Stimulated activated CD8-positive, alpha-beta memory T cell treated with anti-CD3 and anti-CD28 coated beads, Interleukin-2, amount 100 ng/mL, for 1 hour (primary cell): ENCODE measurements at places on chromosomes 5 and 9.

DNA sequence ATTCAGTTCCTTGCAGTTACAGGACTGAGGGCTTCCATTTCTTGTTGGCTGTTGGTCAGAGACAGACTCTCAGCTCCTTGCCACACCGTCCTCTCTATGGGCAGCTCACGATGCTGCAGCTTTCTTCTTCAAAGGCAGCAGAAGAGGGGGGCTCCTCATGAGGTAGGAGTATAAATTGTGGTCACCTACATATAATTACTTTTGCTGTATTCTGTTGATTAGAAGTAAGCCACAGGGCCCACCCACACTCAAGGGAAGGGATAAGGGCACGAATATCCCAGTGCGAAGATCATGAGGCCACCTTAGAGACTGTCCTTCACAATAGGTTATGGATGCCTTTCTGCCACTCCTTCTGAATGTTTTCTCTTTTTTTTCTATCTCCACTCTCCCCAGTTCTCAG is 43.7 kb upstream of the OSMR start:
- DNase-seq: no peak

GRCh38 chr9:79131824-79132377 is 439.9 kb upstream of the TLE4 start:
- DNase-seq: no peak

DNA sequence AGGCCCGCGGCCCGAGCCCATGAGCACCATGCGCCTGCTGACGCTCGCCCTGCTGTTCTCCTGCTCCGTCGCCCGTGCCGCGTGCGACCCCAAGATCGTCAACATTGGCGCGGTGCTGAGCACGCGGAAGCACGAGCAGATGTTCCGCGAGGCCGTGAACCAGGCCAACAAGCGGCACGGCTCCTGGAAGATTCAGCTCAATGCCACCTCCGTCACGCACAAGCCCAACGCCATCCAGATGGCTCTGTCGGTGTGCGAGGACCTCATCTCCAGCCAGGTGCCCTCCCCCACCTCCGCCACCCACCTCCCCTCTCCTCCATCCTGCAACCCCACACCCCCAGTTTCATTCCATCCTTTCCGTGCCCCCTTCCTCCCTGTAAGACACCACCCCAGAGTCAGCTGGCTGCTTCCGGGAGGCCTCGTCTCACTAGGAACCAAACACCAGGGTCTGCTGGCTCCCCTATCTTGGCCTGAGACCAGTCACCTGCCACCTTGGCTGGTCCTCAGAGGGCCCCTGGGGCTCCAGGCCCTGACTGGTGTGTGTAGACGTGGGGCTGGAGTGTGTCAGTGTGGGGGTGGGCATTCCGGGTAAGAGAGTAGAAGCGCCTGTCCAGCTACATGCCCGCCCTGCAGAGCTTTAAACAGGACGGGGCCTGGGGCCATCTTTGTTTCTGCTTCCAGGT is 655 bp downstream of the GRIN1 start:
- DNase-seq: no peak

DNA sequence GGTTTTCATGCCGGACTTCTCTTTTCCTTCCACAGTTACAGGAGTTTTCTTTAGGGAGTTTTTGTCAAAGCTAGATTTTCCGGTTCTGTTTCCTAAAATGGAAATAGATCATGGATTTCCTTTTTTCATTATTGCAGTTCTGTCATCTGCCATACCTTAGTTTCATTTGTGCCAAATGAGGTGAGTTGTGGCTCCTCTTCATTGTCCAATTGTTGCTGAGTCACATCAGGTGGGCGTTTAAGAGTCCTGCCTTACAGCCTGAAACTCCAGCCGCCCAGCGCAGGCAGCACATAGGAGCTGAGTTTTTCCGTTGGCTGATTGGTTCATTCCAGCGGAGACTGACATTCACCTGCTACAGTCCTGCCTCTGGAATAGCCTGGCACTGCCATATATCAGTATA is 14.1 kb downstream of the SLC25A25 start:
- no peak for DNase-seq

DNA sequence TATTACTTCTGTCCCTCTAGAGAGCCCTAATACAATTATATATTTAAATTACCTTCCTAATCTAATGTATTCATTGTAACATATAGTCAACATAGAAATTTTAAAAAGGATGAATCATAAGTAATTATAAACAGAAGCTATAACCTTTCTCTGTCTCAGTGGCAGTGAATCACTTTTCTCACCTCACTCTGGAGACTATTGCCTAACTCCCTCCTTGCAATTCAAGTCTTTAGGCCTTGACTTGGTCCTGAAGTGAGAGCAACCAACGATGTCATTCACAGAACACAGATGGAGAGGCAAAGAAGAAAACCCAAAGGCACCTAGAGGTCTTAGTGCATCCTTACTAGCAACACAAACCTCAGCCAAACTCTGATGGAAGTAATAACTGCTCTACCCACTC is 133.3 kb upstream of the DPYSL3 start:
- no peak for DNase-seq

- DNase-seq: no peak
Observed at GRCh38 chr5:177483994-177484901, 10.8 kb upstream of the DBN1 start.

GRCh38 chr5:74888117-74888516 is 21.9 kb upstream of the FAM169A start:
- no peak for DNase-seq

DNA sequence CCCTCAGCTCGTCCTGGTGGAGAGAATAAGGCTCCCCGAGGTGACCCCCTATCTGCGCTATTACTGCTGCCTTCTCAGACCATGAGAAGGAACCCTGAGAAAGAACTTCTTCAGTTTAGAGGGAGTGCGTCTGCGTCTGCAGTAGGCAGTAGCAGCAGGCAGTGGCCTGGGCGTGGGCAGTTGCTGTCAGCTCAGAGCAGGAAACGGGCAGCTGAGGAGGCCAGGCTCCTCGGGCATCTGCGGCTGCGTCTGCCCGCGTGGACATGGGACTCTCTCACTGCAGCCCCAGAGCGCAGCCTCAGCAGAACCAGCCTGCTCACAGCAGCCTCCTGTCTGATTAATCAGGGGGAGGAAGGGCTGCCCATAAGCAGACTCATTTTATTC is 49.8 kb upstream of the FCN1 start:
- no peak for DNase-seq

GRCh38 chr5:80622756-80623155 is 31.7 kb upstream of the MSH3 start:
- DNase-seq: no peak

DNA sequence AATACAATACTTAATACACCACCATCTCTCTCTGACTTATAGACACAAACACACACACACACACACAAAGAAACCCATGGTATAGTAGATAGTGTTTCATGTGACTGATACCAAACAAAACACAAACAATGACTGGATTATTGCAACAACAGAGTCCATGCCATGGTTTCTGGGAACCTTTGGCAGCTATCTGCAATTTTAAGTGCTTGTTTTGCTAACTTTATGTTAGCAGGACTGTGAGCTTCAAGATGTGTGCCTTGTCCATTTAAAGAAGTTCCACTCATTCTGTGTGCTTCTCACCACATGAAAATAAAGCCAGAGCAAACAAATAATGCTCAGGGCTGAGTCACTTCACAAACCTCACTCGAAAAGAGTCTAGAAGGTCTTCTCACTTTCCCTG is 15.1 kb upstream of the LURAP1L start:
- DNase-seq: no peak

DNA sequence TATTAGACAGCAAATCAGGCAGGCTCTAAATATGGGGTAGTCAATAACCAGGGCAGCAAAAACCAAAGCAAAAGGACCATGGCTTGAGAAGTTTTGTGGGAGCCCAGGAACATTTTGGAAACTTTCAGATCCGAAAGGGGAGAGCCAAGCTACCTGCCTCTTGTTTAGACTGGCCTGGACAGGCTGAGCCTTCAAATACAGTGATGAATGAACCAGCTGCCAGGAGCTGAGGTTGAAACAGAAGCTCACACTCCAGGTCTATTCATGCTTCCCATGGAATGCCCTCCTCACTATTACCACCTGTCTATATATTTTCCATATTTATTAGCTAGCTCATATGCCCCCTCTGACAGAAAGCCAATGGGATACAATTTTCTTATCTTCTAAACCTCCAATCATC is 150.8 kb upstream of the SLC44A1 start:
- no peak for DNase-seq

GRCh38 chr5:157312492-157312891 is 46.6 kb downstream of the CYFIP2 start:
- DNase-seq: peak; percentile 38

DNA sequence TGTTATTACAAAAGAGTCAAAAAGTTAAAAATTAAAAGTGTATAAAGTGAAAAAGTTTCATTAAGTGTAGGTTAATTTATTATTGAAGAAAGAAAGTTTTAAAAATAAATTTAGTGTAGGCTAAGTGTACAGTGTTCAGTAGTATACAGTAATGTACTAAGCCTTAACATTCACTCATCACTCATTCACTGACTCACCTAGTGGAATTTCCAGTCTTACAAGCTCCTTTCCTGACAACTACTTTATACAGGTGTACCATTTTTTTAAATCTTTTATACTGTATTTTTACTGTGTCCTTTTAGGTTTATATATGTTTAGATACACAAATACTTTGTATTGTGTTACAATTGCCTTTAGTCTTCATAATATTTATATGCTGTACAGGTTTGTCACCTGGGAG is 530.2 kb upstream of the FAM174A start:
- DNase-seq: no peak

DNA sequence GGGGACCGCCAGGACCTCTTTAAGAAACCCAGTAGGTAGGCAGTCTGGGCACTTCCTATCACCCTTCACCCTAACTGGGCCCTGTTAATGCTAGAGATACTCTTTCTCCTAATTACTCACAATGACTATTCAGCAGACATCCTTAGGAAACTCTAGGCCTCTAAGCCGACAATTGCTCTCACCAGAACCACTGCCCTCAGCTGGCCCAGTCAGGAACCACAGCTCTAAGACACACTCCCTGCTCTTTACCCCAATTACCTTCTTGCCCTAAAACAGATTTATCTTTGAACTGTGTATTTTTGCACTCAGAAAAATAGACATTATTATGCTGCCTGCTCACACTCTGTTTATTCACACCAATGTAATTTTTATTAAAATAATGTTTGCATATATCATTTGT is 432.6 kb upstream of the SLC30A5 start:
- no peak for DNase-seq

GRCh38 chr5:151221574-151221973 is 2.3 kb downstream of the CCDC69 start:
- DNase-seq: no peak

DNA sequence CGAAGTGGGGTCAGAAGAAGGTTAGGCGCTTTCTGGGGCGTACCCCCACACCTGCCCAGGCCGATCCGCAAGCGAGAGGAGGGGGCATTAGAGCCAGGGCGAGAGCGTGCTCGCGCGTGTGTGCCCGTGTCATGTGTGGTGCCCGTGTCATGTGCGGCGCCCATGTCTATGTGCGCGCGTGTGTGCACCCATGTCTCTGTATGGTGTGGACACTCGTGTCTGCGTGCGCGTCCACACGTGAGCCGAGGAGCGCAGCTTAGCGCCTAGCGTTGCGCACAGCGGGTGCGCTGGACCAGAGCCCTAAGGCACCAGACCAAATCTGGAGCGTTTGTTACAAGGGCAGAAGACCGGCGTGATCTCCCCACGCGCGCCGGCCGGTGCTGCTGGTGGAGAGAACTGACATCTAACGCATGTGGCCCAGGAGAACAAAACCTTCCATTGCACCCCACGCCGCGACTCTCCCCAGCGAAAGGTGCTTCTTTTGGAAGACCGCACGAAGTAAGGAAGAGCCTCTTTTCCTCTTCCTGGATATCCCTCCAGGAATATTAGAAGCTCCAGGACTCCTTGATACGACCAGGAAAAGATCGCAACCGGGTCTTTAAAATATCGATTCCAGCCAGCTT is 644 bp downstream of the NIM1K start:
- no peak for DNase-seq

DNA sequence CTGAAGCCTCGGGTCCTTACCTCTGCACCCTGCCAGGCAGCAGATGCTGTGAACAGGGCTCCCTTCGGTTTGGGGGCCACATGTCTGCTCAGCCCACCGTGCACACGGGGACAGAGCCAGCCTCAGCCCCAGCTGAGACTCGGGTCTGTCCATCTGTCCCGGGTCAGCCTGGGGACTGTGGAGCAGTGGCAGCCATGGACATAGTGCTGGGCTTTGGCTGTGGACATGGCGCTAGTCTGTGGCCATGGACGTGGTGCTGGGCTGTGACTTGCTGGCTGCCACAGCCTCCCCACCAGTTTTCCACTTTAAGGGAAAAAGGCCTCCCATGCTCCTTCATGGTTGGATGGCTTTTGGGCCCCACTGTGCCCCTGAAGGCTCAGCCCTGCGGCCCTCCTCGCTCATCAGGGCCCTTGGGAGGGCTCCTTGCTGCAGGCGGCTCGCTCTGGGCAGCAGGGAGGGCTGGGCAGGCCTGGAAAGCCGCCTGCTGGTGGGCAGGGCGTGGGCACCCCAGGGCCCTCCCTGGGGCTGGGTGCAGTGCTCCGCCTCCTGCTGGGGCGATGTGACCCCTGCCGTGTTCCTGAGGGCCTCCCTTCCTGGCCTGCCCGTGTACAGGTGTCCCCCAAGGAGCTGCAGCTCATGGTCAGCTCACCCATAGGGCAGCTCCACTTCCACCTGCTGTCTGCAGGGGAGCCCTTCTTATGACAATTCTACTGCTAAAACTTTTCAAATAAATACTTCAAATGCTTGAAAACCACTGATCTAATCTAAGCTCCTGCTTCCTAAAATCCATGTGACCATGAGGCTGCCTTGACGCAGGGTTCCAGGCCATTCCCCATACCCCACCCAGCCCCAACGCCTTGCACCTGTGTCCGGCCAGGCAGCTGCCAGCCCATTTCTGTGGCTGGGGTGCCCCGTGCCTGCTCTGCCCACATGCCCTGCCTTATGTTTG is 112.1 kb upstream of the LMX1B start:
- no peak for DNase-seq

DNA sequence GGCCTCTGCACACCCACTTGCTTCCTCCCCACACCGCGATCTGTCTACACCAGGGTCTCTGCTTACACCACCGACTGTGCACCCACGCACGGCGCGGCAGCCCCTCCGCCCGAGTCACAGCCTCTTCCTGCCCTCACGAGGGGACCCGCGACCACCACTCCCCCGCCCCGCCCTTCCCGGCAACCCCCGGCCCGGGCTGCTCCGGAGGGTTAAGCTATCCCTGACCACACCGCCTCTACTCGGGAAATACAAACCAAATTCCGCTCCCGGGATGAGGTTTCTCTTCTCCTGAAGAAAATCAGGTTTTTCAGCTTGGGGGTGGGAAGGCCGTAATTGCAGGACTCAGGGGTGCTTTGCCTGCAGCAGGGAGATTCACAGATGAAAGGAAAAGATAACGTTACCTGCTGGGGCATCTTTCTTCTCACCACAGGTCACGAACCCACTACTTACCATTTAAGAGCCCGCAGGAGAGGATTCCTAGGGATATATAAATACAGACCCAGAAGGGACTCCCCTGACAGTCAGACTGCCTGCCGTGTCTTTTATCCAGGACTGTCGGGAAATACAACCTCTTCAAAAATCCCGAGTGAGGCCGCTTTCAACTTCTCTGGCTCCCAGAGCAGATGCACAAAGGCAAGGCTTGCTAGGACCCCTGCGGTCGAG is 63.5 kb downstream of the ROR2 start:
- DNase-seq: no peak
